ENCODE measurements at places on chromosomes 16 and 17.
A peak's percentile ranks its signal among the peaks of the same experiment; 100 is the strongest.

GRCh38 chr16:6687593-6687992, 645.1 kb upstream of the RBFOX1 start:
- DNase-seq = no peak

DNA sequence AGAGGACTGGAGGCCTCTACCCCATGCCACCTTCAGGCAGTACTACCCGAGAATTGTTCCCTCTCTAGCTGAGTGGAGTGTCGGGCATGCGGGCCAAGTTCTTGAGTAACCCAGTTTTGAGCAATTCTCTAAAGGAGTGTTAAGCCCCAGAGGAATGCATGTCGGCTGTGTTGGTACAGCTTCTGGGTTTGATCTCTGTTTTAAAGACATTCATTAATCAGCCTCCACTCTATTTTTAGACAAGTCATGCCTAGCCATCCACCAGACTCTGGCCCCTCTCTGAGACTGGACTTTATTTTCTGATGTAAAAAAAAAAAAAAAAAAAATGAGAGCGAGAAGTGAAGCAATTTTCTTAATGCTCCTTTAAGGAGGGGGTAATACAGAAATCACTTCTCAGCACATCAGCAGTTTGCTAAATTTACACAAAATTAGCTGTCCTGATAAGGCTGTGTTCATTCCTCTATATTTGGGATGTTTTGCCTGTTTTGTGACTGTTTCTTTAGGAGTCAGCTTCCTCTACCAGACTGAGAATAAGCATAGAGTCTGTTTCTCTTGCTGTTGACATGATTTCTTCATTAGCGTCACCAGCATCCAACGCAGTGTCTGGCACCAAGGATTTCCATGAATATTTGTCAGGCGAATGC, 88.7 kb downstream of the AXIN2 start:
- no peak for DNase-seq

GRCh38 chr16:471353-472198, 46.1 kb downstream of the RAB11FIP3 start:
- no peak for DNase-seq

DNA sequence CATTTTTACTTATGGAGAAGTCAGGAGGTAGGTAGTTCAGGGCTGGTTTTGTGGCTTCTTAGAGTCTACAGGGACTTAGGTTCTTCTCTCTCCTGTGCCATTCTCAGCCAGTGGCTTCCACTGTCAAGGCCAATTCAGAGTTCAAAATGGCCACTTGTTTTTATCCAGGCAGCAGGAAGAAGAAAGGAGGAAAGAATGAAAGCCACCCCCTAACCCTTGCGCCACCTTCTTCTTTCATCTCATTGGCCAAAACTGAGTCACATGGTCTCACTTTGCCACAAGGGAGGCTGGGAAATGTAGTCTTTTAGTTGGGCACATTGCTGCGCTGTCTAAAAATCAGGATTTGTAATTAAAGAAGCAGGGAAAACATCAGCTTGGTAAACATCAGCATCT, 60.8 kb upstream of the MED9 start:
- no peak for DNase-seq

GRCh38 chr17:57570724-57571344, 174.3 kb downstream of the CCDC182 start:
- peak; percentile 96 for DNase-seq

- DNase-seq = no peak
Observed at GRCh38 chr17:42653179-42654124, 5.6 kb upstream of the TUBG2 start.

DNA sequence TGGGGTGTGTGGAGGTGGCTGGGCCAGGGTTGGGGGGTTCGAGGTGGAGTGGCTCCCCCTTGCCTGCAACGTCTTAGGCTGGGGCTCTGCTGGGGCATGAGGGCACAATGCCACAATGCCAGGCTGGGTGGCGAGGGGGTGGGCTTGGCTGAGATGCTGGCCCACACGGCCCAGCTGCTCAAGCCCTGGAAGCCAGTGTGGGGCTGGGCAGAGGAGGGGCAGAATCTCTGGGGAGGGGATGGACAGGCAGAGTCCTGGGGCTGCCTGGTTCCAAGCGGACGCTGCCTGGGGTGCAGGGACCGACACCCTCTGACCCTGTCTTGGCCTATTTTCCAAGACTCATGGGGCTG, 37.5 kb upstream of the SSTR5 start:
- DNase-seq = no peak

DNA sequence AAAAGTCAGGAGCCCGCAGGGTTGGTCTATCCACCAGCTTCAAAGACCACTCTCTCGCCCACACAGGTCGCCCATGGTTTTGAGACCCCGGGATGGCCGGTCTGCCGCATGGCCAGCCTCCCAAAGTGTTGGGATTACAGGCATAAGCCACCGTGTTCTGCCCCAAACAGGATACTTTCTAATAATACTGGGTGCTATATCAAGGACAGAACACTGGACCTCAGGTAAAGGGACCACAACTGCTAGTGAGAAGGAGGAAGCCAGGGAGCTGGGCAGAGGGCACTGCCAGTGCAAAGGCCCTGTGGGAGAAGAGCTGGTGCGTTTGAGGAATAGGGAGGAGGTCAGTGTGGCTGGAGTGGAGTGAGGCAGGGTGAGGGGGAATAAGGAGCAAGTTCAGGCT, 34.1 kb downstream of the IL21R start:
- no peak for DNase-seq

GRCh38 chr17:79987935-79988184, 47.8 kb downstream of the TBC1D16 start:
- no peak for DNase-seq

GRCh38 chr16:49876716-49877129, 20.8 kb upstream of the ZNF423 start:
- no peak for DNase-seq

DNA sequence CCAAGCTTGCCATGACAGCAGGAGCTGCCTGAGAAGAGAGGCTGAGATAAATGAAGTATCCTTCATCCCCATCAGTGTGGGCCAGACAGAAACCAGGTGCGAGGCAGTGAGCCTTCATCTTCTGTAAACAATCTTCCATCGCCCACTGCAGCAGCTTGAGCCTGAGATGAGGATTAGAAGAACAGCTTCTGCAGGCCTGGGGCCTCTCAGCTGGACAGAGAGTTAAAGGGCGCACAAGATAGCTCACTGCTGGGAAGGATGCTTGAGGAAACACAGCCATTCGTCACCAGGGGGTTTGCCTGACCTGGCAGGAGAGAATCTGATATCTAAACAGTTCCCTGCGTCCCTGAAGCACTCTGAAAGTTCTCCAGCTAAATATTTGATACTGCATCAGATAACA, 27.1 kb downstream of the HOXB1 start:
- DNase-seq = peak; percentile 87

- DNase-seq = no peak
Observed at GRCh38 chr17:63996430-63997182, 1.5 kb upstream of the PRR29 start.

DNA sequence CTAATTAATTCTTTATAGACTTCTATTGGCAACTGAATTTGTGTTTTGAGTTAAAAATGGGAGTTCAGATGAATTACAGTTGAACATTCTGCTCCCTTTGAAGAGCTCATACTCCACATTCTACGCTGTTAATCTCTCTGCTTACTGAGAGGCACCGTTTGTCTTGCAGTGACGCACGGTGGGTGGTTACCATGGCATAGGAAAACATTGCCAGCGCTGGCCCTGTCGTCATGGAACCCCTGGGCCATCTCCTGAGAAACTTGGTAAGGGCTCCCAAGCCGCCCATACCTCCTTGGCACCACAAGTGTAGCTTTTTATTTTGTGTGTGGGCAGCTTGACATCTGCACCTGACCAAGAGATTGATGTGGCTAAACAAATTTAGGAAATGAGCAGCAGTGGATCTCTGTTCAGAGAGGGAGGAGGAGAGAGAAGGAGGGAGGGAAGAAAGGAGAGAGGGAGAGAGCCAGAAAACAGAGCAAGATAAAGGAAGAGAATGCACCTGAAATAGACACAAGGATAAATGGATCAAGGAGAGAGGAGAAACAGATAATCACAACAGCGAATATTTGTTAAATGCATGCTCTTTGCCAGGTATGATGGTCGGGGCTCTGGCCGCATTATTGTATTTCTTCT, 398.5 kb downstream of the HAPSTR1 start:
- peak; percentile 36 for DNase-seq

GRCh38 chr16:4116325-4117249, at the start of gene ADCY9:
ADCY9 (minus strand) TSS chr16:4116442; CDS start chr16:4115442, 1,000 bp downstream.
- peak; percentile 96 for DNase-seq

DNA sequence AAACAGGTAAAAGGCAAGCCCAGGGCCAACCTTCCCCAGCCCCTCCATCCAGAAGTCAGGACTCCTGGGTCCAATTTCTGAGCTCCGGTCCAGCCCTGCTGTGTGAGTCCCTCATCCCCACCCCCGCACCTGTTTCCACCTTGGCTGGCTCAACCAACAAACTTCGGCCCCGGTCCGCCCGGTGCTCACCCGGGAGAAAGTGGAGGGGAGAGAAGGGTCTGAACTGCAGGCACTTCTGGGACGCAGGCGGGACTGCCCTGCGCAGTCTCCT, 541 bp downstream of the RHBDF2 start:
- DNase-seq = peak; percentile 58

DNA sequence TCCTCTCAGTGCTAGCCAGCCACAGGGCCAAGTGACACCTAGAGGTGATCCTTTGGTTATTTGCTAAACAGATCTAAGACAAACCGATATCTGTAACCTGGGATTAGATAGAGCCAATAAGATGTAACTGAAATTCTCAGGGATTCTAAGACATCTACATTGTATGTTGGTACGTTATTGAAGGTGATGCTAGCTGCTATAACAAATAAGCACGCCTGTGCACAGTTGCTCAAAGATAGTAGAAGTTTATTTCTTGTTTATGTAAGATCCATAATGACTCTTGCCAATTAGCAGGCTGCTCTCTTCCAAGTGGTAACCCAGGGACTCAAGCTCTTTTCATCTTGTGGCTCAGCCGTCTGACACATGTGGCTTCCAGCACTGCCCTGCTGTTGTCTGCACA, 370.3 kb downstream of the WWOX start:
- DNase-seq = no peak

DNA sequence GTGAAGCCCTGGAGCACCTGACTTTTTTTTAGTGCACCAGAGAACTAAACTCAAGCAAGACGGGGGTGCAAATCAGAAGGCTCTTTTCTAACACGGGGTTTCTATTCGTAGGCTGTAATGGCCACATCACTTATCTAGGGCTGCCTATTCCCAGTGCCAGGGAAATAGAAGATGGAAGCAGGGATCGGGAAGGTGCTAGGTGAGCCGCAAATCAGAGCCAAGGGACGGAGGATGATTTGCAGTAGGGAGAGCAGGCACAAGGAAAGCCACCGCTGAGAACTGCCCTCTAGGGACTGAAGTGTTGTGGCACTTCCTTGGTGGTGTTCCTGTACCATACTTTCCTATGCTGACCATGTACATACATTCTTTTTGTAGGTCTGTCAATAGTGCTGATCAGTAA, 7.8 kb upstream of the SLC46A1 start:
- DNase-seq = no peak

- DNase-seq = peak; percentile 94
Observed at GRCh38 chr17:44774271-44775135, 15.7 kb downstream of the ADAM11 start.

- no peak for DNase-seq
Observed at GRCh38 chr17:51088287-51088686, 32.4 kb downstream of the SPAG9 start.

- DNase-seq = peak; percentile 70
Observed at GRCh38 chr17:39099663-39100286, 51.7 kb downstream of the PLXDC1 start.

- DNase-seq = no peak
Observed at GRCh38 chr17:2694381-2695242, 17.0 kb downstream of the CLUH start.

- DNase-seq = peak; percentile 17
Observed at GRCh38 chr16:13793841-13794409, 126.0 kb upstream of the ERCC4 start.

GRCh38 chr16:11131706-11132105, 124.3 kb downstream of the SOCS1 start:
- DNase-seq = no peak

- DNase-seq = no peak
Observed at GRCh38 chr17:70829876-70830275, 660.5 kb downstream of the KCNJ2 start.

GRCh38 chr16:80618862-80619648, 78.3 kb downstream of the DYNLRB2 start:
- DNase-seq = no peak

- DNase-seq = no peak
Observed at GRCh38 chr16:66293932-66294331, 72.6 kb upstream of the CDH5 start.

GRCh38 chr16:47262938-47263337, 119.2 kb upstream of the NETO2 start:
- DNase-seq = no peak

DNA sequence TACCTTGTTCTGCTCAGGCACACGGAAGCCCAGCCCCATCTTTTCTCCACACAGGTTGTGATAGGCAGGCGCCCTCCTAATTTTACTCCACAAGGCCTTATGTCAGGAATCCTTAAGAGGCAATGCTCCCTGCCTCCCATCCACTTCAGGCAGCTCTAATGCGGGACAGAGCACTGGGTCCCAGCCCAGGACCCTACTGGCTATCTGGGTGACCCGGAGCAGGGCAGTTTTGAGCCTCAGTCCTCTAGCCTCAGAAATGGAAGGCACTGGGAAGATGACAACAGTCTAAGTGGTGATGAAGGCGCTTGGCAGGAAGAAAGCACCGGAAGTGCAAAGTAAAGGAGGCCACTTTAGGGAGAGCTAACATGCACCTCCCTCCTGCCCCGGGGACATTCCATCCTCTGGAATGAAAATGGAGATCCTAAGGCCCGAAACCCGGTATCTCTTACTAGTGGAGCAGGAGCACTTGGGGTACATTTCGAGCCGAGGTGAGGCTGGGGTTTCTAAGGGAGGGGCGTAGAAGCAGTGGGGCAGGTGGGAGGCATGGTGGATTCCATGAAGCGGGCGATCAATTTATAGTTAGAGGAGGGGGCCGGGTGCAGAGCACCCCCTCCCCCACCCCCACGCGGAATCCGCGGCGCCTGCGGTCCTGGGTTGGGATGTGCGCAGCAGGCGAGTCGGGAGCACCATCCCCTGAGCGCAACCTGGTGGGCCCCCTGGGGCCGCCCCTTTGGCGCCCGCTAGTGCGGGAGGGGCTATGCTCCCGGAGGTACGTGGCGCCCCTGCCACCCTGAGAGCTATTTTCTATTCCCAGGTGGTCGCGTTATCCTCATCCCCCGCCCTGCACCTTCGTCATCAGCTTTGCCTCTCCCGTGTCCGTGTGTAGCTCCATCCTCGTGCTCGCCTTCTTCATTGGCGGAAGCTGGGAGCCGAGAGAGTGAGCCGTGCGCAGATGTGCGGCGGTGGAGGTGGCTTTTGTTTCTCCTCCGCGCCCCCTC, 4.9 kb downstream of the MT1F start:
- peak; percentile 53 for DNase-seq

- peak; percentile 38 for DNase-seq
Observed at GRCh38 chr17:33284022-33284421, 9.1 kb downstream of the ASIC2 start.

Data from NCI-H69 (cell line).